GM23248 (cell line): ENCODE measurements at places on chromosomes 5 and 9. TPM values are rescaled to one million over a fixed set of nuclear protein-coding genes. Genes with fewer than 3 reads are reported as not detected.

DNA sequence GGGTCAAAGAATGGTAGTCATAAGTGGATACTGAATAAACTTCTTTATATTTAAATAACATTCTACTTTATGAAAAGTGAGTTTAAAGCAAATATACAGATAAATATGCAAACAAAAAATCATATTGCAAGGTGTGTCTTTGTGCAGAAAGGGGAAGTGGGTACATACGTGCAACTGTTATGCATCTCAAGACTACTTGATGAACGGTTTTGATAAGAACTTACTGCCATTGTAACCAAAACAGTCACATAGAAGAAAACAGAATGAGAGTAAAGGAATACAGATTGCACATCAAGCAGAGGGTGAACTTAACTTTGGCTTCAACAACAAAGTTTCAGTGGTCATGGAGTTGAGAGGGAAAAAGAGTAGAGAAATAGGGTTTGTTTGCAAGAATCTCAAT is 9.9 kb downstream of the CAMK4 start:
- no peak for DNase-seq

DNA sequence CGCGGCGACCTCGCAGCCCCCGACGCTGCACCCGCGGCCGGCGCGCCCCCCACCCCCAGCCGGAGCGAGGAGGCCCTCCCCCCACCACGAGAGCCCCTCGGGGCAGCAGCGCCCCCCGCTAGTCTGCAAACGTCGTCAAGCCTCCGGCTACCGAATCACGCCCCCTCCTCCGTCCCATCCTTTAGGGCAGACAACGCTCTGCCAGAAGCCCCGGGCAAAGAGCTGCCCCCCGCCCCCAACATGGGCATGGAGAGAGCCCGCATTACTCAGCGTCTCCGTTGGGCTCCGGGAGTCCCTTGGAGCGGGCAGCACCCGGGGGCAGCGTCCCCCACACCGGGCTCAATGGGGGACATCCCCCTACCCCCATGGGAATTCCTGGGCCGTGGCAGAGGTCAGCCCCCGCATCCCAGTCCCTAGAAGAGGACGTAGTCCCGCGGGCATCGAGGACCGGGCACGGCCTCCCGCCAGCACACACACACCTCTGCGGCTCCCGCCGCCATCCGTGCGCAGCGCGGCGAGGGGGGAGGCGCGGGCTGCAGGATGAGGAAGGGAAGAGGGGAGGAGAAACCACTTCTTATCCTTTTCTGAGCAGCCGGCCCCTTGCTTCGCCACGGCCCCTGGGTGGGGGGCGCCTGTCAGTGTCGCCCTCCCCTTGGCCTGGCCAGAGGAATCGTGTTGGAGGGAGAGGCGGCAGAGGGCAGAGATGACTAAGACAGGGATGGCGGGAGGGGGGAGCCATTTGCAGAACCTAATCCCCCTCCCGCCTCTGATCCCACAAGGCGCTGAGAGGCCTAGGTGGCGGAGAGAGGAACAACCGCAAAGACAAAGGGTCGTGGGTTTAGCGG is 750 bp downstream of the DNM1 start:
- peak; percentile 71 for DNase-seq

MTRR gene
- total RNA-seq, result 29.3 and 44.0 TPM in 2 replicates

NOXA1 gene
- 0.32 TPM in 1 of 2 replicates, not detected in the other for total RNA-seq

CDC25C gene
- 4.5 and 5.9 TPM in 2 replicates for total RNA-seq

FOXD4 gene
- total RNA-seq, result 0.63 TPM in 1 of 2 replicates, not detected in the other

DNA sequence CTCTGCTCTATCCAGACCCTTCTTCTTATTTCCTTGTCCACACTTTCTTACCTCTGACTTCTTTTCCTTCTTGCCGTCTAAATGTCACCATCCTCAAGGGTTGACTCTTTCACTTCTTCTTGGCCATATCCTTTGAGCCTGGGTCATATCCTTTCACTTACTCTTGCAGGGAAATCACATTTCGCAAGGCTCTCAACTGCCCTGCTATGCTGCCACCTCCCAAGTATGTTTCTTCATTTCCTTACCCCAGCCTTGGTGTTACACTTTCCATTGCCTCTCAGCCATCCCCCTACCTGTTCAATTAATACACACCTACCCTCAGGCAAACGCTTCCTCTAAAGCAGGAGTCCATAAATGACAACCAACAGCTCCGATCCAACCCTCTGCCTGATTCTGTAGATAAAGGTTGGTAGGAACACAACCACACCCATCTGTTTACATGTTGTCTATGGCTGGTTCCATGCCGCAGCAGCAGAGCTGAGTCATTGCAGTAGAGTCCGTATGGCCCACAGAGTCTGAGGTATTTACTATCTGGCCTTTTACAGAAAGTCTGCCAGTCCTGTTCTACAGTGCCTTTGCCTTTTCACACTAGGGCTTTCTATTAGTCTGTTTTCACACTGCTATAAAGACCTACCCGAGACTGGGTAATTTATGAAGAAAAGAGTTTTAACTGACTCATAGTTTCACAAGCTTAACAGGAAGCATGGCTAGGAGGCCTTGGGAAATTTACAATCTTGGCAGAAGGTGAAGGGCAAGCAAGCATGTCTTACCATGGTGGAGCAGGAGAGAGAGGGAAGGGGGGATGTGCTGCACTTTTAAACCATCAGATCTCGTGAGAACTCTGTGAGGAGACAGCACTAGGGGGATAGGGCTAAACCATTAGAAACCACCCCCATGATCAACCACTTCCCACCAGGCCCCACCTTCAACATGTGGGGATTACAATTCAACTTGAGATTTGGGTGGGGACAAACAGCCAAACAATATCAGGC is 97.9 kb downstream of the SV2C start:
- no peak for DNase-seq

DNA sequence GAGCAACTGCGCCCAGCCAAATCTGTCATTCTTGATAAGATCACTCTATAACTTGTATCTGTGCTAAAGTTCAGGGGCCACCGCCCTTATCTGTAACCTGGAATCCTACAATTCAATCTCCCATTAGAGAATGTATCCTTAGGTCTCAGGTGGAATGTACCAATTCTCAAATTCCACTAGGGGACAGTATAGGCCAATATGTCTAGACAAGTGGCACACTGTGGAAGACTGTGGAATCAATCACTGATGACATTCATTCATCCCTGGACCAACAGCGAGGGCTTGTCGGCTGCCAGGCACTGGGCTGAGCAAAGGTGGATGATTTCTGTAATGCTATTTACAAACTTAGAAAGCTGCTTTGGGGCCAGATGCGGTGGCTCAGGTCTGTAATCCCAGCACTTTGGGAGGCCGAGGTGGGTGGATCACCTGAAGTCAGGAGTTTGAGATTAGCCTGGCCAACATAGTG is 28.7 kb upstream of the MEGF9 start:
- DNase-seq, result peak; percentile 60

- no peak for DNase-seq
Measured at GRCh38 chr9:74173284-74173683, 323.9 kb upstream of the RORB start.
